Left renal pelvis (tissue), 4 donors: ENCODE measurements at places on chromosomes 6 and 20.

DNA sequence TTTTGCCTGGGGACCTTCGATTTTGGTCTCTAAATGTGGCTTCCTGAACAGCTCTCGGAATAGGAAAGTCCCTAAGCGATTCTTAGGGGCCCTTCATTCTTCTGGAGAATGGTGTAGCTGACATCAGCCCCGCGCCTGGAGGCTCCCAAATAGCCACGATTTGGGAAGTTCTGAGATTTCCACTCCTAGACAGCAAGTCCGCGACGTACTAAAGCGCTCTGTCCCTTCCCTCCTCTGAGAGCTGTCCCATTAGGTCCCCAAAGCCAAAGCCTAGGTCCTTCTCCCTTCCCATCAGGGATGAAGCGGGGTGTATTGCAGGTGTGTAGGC is 756 bp downstream of the MOXD1 start:
- DNase-seq, result no peak

GRCh38 chr6:52739627-52740026 is 23.6 kb downstream of the GSTA2 start:
- DNase-seq, result no peak

- no peak for DNase-seq
Measured at GRCh38 chr6:21327326-21328112, 266.0 kb upstream of the SOX4 start.

GRCh38 chr6:1720620-1721322 is 111.1 kb downstream of the FOXC1 start:
- no peak for DNase-seq

GRCh38 chr6:105308840-105309239 is 94.0 kb downstream of the PREP start:
- DNase-seq, result no peak

- no peak for DNase-seq
Measured at GRCh38 chr6:45920819-45921511, 94.7 kb downstream of the CLIC5 start.

DNA sequence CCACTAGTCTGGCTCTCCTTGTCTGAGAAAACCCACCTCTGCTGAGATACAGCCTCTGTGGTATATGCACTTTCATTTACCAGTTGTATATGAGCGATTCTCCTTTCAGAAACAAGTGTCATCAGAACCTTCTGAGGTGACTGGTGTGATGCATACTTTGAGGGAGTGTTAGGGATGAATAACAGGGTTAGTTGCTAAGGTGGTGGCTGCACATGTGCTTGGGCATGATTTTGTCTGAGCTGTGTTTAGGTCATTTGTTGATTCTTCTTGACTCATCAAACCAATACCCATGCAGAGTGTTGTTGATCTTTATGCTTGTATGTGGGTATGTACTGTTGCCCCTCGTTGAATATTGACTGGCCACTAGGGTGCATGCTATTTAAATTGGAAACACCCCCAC is 25.7 kb downstream of the DTD1 start:
- no peak for DNase-seq

- DNase-seq, result no peak
Measured at GRCh38 chr6:13277231-13277630, 51.1 kb downstream of the TBC1D7 start.

DNA sequence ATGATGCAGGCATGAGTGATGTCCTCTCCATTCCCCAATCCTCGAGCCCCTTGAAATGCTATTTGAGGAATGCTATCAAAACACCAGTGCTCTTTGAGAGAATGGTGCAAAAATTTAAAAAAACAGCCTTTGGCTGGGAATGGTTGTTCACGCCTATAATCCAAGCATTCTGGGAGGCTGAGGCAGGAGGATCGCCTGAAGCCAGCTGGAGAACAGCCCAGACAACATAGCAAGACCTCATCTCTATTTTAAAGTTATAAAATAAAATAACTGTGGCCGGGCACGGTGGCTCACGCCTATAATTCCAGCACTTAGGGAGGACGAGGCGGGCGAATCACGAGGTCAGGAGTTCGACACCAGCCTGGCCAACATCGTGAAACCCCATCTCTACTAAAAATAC is 4.2 kb upstream of the VARS1 start:
- DNase-seq, result no peak

GRCh38 chr20:14732996-14733395 is 395.6 kb upstream of the FLRT3 start:
- no peak for DNase-seq

- DNase-seq, result no peak
Measured at GRCh38 chr6:149905911-149906371, 8.0 kb upstream of the RAET1E start.

- DNase-seq, result no peak
Measured at GRCh38 chr20:13423472-13424173, 202.5 kb downstream of the ISM1 start.

- no peak for DNase-seq
Measured at GRCh38 chr6:149884215-149884614, 13.7 kb downstream of the RAET1E start.

DNA sequence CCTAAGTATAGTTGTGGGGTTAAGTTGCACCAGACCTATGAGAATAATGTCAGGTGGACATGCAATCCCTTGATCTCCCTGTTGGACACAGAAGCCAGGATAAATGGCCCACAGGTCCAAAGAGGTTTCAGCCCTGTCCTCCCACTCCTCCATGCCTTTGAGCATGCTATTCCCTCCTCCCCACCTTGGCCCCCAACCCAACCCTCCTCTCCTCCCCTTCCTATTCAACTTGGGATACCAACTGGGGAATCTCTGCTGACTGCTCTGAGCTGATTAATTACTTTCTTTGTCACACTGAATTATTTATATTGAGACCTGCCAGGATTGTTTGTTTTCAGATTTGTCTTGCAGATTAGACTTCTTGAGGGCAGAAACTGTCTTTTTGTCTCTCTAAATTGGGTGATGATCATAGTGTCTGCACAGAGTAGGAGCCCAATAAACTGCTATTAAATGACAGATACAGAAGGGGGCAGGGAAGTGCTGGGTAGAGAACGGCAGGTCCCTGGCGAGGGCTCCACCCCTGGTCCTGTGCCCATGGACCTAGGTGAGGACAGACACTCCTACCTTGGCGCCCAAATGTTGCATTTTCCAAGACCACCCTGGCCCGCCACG is 120.9 kb downstream of the UNC5CL start:
- no peak for DNase-seq

DNA sequence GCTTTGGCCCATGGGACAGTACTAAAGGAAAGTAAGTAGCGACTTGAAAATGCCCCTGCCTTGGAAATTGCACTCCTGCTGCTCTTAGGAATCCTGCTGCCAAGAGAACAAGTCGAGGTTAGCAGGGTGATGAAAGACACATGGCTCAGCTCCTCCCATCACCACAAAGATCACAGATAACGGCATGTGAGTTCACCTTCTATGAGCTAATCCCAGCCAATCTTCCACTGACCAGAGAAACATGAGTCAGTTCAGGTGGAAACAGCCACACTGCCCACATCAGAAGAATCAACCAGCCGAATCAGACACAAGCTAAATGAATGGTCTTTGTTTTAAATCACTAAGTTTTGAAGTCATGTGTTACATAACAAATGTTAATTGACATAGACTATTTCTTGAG is 106.3 kb downstream of the PRKN start:
- no peak for DNase-seq

DNA sequence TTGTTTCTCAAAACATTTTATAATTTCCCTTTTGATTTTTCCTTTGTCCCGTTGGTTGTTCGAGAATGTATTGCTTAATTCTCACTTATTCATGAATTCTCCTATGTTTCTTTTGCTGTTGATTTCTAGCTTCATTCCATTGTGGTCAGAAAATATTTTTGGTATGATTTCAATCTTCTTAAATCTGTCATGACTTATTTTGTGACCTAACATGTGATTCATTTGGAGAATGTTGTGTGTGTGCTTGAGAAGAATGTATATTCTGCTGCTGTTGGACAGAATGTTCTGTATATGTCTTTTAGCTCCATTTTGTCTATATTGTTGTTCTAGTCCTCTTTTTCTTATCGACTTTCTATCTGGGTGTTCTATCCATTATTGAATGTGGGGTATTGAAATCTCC is 286.2 kb upstream of the RNF217 start:
- DNase-seq, result no peak

- DNase-seq, result no peak
Measured at GRCh38 chr20:13857961-13858360, 73.1 kb downstream of the NDUFAF5 start.

DNA sequence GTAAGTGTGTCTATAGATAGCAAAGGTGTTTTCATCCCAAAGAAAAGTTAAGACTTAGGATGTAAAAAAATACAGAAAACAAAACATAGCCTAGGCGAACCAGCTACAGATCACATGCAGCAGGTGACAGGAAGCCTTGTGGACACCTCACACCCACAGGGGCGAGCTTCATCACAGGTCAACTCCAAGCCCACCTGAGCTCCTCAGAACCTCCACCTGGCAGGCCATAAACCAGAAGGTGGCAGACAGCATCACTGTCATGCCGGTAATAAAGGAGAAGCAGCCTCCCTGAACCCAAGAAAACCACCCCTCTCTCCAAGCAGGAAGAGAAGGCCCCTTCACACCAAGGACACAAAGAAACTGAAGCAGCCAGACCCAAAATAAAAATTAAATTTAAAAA is 1.0 kb downstream of the RALGAPA2 start:
- DNase-seq, result no peak

DNA sequence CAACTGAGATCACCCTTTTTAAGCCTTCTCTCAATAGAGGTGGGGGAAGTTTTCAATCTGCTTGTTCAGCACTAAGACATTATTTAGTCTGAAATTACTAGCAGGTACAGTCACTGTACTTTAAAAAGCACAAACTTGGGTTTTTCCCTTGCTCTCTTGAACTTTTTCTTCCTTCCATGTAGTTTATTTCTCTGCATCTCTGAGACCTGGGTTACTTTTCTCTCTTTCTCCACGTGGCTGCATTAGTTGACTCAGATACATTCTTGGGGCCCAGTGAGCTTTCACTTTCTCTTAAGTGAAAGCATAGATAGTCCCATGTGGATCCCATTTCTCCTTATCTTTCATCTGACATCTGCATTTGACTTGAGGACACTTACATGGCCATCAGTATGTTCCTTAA is 433.9 kb upstream of the MAP3K7 start:
- DNase-seq, result no peak

DNA sequence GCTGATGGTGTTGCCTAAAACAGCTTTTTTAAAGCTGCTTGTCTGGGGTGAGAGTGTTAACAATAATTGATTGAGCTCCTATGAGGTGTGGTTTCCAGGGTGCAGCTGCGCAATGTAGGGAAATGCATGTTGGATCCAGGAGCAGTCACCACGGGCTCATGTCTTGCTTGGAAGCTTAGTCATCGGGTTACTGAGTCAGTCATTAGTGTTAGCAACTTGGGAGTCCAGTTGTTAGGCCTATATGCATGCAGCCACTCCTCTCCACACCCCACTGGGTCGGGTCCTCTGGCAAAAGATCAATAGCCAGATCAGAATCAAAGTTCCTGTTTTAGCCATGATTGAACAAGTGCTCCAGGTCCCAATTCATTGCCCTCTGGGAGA is 271.7 kb upstream of the CHD6 start:
- no peak for DNase-seq

- DNase-seq, result no peak
Measured at GRCh38 chr6:79193971-79194370, 40.5 kb downstream of the HMGN3 start.
